ENCODE measurements at places on chromosomes 7 and 10.

GRCh38 chr10:133420579-133420978 lies 3.8 kb downstream of the SPRN start:
- DNase-seq: no peak

GRCh38 chr7:129713544-129713943 lies 102.0 kb downstream of the NRF1 start:
- DNase-seq: no peak

- DNase-seq: no peak
These were observed 26.0 kb downstream of the SPOCK2 start for GRCh38 chr10:72062382-72062781.

GRCh38 chr10:101867931-101868330 lies 24.3 kb upstream of the KCNIP2 start:
- DNase-seq: no peak

DNA sequence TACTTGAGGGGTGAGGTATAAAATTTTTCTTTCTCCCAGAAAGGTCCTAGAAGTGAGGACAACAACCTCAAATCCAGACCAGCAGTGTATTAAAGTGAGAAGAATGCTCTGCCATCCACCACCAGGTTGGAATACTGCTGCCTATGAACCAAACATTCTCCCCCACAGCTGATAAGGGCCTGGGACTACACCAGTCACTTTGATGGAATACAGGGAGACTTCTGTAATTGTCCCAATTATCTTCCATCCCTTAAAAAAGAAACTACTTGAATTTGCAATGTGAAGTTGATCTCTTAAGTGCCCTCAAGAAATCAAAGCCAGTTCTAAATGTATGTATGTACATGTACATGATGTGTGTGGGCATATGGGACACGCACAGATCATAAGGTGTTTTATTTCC lies 3.0 kb downstream of the TBX20 start:
- DNase-seq: no peak

DNA sequence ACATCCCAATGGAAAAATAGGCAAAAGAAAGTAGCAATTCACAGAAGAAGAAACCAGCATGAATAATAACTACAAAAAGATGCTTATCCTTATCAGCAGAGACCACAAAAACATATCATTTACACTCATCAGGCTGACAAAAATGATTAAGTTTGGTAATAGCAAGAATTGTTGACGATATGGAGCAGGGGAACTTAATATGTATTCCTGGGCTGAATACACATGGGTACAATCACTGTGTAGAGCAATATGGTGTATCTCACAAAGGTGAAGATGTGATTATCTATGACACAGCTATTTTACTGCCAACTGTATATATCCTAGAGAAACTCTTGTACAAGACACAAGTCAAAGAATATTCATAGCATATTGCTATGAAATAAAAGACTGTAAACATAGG lies 141.8 kb upstream of the NOBOX start:
- no peak for DNase-seq

- peak; percentile 22 for DNase-seq
These were observed 31.9 kb downstream of the CPED1 start for GRCh38 chr7:121020249-121020988.

DNA sequence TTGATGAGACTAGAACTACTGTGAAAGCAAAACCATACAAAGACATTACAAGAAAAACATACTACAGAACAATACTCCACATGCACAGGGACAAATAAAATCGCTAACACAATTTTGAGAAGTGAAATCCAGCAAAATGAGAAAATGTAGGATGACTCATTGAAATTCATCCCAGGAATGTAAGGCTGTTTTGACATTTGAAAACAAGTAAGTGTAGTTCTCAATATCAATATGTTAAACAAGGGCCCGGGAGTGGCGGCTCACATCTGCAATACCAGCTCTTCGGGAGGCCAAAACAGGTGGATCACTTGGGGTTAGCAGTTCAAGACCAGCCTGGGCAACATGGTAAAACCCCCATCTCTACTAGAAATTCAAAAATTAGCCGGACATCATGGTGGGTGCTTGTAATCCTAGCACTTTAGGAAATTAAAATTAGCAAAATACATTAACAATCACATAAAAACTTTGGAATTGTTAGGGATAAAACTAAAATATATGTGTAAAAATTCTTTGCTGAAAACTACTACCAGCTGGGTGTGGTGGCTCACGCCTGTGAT lies 113.7 kb upstream of the ADARB2 start:
- no peak for DNase-seq
